Globus pallidus (tissue), 1 donor: ENCODE measurements at places on chromosomes 1 and 21.
A peak's percentile ranks its signal among the peaks of the same experiment; 100 is the strongest.

DNA sequence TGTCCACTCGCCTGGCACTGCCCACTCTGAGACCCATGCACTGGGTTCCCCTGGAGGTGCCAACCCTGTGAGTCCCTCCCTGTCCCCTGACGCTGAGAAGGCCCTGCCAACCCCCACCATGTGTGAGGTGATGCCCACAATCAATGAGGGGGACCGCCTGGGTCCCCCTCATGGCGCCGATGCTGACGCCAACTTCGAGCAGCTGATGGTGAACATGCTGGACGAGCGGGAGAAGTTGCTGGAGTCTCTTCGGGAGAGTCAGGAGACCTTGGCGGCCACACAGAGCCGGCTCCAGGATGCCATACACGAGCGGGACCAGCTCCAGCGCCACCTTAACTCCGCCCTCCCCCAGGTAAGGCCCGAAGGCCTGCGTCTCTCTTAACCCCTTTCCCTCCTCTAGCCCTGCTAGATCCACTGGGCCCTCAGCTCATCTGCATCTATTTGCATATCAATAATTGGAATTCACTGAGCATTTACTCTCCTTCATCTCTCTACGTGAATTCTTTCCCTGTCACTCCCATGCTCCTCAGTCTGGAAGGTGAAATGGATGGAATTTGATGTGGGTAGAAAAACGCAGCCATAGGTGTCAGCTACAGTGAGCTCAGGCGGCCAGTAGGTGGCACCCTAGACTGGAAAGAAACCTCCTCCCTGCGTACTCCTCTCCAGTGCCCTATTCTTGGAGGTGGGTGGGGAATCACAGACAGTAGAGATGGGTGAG lies 12.8 kb downstream of the PPFIA4 start:
- peak; percentile 75 for DNase-seq

GRCh38 chr1:153769221-153769620 lies 6.0 kb upstream of the SLC27A3 start:
- no peak for DNase-seq

- peak; percentile 21 for DNase-seq
Measured at GRCh38 chr1:211305044-211305443, 21.6 kb upstream of the TRAF5 start.

GRCh38 chr1:99264201-99265021 lies at the start of gene PLPPR4:
Gene PLPPR4, plus strand, starts transcription at chr1:99264492. Its CDS starts 102 bp downstream, at chr1:99264594.
- peak; percentile 26 for DNase-seq

GRCh38 chr1:72557446-72558049 lies 275.2 kb upstream of the NEGR1 start:
- DNase-seq = no peak

DNA sequence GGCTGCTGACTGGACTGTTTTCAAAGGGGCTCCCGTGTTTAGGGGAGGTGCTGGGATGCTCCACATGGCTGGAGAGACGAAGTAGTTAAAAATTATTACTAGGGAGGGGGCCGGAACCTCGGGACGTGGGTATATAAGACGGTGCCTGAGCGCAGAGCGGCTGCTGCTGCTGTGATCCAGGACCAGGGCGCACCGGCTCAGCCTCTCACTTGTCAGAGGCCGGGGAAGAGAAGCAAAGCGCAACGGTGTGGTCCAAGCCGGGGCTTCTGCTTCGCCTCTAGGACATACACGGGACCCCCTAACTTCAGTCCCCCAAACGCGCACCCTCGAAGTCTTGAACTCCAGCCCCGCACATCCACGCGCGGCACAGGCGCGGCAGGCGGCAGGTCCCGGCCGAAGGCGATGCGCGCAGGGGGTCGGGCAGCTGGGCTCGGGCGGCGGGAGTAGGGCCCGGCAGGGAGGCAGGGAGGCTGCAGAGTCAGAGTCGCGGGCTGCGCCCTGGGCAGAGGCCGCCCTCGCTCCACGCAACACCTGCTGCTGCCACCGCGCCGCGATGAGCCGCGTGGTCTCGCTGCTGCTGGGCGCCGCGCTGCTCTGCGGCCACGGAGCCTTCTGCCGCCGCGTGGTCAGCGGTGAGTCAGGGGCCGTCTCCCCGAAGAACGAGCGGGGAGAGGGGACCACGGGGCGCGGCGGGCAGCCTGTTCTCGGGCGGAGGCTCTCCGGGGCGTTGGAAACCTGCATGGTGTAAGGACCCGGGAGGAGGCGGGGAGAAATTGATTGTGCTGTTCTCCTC lies at the start of gene CHODL:
CHODL (plus strand) TSS at position 163 of the 793 bp plus-strand sequence; CDS start at position 554, 391 bp downstream.
- no peak for DNase-seq
